NCI-H1105 treated with DMSO at 0.1 percent for 48 hours (cell line): ENCODE measurements at places on chromosomes 7 and 10.

DNA sequence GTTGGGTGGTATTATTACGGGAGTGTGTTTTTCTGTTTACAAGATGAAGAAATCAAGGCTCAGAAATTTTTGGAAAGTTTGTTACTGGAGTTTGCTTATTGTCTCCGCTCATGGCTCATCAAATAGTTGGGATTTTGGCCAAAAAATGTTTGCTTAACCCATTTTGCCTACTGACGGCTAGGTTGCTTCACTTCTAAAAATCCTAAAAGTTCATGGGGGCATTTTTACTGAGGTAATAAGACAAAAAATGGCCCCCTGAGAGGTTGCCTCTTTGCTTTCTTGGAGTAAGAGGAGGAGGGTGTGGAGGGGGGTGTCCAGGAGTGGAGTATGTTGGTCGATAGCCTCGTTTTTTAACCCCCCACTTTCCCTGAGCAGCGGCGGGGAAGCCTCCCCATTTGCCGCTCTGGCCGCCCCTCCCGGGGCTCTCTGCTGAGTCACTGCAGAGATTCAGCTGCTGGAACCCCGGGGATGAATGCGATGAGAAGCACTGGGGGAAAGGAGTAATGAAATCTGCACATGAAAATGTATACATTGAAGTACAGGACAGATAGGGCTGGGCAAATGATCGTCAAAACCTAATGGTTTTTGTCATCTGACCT lies 1.5 kb downstream of the MEST start:
- DNase-seq: no peak

GRCh38 chr7:91266689-91267090 lies 2.5 kb downstream of the FZD1 start:
- no peak for DNase-seq

DNA sequence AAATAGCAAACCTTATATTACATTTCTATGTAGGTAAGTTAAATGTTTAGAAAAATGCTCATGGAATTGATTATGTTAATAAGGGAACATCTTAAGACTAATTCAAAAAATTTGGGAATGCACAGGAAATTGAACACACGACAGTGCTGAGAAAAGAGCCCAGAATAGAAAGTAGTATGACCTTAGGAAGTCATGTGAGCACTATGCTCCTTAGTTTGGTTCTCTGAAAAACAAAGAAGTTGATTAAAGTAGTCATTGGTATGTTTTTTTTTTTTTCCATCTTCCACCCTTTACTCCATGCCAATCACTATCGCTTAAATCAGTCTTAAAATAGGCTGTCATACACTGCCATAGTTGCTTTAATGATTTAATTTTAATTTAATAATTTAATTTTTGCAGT lies 242.9 kb downstream of the ANKRD7 start:
- no peak for DNase-seq

DNA sequence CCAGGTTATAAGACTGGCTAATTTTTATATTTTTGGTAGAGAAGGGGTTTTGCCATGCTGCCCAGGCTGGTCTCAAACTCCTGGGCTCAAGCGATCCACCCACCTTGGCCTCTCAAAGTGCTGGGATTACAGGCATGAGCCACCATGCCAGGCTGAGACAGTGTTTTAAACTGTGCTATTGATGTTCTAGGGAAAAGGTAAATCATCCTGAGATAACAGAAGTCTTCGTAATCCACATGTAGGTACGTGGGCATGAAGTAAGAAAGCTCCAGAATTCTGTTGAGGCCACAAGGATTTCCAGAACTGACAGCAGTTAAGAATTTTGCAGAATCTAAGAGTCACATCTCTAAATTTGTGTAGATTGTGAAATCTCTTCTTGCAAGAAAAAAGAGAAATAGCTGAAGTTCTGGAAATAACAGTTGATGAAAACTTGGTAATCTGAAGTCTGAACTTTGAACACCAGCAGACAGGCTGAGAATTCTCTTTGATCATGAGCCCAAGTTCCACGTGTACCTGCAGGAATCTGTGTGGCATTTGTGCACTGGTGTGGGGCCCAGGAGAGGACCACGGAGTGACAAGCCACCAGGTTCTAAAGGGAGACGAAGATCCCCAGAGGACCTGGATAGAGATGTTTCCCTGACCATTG lies 24.6 kb downstream of the C7orf33 start:
- no peak for DNase-seq

GRCh38 chr10:71968553-71969474 lies 4.6 kb downstream of the CHST3 start:
- no peak for DNase-seq

- DNase-seq: peak; percentile 64
Observed at GRCh38 chr7:104156842-104157277, 51.0 kb downstream of the ORC5 start.

- no peak for DNase-seq
Observed at GRCh38 chr10:26810435-26811026, 50.2 kb downstream of the ABI1 start.

DNA sequence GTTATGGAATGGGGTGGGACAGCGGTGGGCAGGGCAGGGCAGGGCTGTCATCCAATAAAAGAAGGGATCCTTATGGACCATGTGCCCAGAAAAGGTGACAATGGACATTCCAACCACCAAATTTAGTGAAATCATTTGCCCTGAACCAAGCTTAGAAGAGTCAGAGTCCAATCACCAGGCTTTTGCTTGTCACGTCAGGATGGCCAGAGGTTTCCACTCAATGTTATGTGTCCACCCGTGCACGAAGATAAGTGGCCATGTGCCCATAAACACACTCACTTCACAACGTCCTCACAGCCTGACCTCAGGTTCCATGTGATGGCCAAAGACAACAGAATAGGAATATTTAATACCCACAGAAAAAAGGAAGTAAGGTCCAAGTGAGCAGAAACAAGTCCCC lies 36.6 kb upstream of the PLPP4 start:
- no peak for DNase-seq

- no peak for DNase-seq
Observed at GRCh38 chr10:4046030-4046429, 261.0 kb upstream of the KLF6 start.

DNA sequence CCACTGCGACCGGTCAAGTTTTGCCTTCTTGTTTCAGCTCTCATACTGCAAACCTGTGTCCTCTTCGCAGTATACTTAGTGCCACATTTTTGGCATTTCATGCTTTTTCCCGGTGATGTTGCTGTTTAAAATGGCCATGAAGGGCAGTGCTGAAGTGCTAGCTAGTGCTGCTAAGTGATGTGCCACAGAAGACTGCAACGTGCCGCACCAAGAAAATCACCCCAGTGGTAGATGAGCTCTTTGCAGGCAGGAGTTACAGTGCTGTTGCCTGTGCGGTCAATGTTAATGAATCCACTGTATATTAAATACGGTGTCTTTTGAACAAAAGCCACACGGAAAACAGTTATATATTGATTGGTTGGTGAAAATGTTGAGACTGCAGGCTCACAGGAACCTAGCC lies 120.3 kb downstream of the ANLN start:
- no peak for DNase-seq

DNA sequence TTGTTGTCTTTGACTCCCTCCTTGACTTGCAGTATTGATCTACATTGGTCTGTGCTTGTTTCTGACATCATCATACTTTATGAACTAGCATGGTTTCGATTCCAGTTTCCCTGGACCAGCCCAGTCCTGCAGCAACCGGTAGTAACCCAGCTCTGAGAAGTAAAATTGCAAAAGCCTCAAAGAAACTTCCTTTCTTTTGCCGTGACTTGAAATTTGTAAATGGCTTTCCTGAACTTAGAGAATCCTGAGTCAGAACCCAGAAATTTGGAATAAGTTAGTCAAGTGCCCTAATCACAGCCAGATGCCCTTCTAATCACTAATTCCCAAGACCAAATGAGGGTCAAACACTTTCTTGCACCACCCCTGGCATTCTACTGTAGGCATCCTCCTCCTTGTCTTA lies 15.0 kb downstream of the TAS2R60 start:
- DNase-seq: no peak

- DNase-seq: no peak
Observed at GRCh38 chr7:30511494-30511893, 6.9 kb upstream of the GGCT start.

GRCh38 chr10:77710759-77711682 lies 73.4 kb upstream of the KCNMA1 start:
- DNase-seq: peak; percentile 29

- DNase-seq: no peak
Observed at GRCh38 chr10:69332278-69333010, 54.1 kb downstream of the HK1 start.

DNA sequence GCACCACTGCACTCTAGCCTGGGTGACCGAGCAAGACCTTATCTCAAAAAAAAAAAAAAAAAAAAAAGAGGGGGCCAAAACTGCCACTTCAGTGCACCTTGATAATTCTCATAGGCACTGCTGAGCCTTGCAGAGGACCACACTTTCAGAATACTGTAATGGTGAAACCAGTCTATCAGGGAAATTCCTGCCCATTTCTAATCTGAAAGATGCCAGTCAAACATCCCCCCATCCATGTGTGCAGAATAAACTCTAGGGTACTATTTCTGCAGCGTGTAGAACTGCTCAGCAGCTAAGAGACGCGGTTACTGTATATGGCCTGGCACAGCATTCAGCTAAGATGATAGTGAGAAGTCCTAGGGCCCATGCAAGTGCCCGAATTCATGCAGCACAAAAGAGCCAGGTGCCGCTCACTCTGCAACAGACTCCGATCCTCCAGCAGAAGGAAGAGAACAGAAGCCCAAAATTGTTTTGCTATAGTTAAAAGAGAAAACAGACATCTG lies 286.8 kb upstream of the KLF14 start:
- no peak for DNase-seq

GRCh38 chr10:93445097-93445960 lies 36.8 kb downstream of the MYOF start:
- peak; percentile 82 for DNase-seq

DNA sequence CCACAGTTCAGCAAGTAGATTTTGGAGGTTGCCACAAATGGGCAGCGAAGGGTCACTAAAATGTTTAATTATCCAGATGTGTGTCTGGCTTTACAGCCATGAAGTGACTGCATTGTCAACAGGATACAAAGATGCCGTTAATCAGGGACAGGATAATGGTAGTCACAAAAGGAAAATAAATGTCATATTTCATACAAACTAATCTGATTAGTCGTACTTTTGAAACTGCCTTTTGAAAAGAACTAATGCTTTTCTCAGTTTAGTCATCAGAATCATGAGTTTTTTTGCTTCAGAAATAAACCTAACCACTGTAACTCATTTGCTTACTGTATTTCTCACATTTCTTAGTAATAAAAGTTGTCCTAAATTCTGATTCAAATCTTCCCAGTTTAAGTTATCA lies 22.2 kb upstream of the WNT16 start:
- no peak for DNase-seq

- no peak for DNase-seq
Observed at GRCh38 chr10:79090134-79090803, 21.5 kb downstream of the ZMIZ1 start.
